ENCODE measurements at places on chromosomes 2 and 18. TPM values are rescaled to one million over a fixed set of nuclear protein-coding genes. Genes with fewer than 3 reads are reported as not detected.

- H3K27me3 ChIP-seq = peaks cover 9% of the 10 kb centered on the region
- H3K27ac ChIP-seq = no peak overlapping the region
- peaks cover 10% of the 10 kb centered on the region for H3K36me3 ChIP-seq
- no peak overlapping the region for H3K4me3 ChIP-seq
- DNase-seq = no peak
These were observed 82.1 kb downstream of the ACTR2 start for GRCh38 chr2:65309699-65310098.

- DNase-seq = no peak
- no peaks in the 10 kb centered on the region for H3K27me3 ChIP-seq
- no peak overlapping the region for H3K27ac ChIP-seq
- no peak overlapping the region for H3K4me3 ChIP-seq
- H3K36me3 ChIP-seq = no peaks in the 10 kb centered on the region
These were observed 148.1 kb upstream of the AGAP1 start for GRCh38 chr2:235345745-235346144.

GRCh38 chr2:198324071-198324470 lies 519.7 kb downstream of the PLCL1 start:
- peaks cover 66% of the 10 kb centered on the region for H3K27me3 ChIP-seq
- H3K36me3 ChIP-seq = no peaks in the 10 kb centered on the region
- no peak overlapping the region for H3K27ac ChIP-seq
- H3K4me3 ChIP-seq = no peak overlapping the region

CNDP1 gene
- not detected for total RNA-seq

EFR3B gene
- total RNA-seq = 0.08 TPM
